ENCODE measurements at places on chromosomes 1 and 21.
A peak's percentile ranks its signal among the peaks of the same experiment; 100 is the strongest.

- H3K27ac ChIP-seq, result no peak overlapping the region
- H3K4me3 ChIP-seq, result no peak overlapping the region
- no peaks in the 10 kb centered on the region for H3K4me1 ChIP-seq
- no peak for DNase-seq
- H3K27me3 ChIP-seq, result no peaks in the 10 kb centered on the region
Observed at GRCh38 chr1:232675260-232675659, 45.3 kb upstream of the SIPA1L2 start.

DNA sequence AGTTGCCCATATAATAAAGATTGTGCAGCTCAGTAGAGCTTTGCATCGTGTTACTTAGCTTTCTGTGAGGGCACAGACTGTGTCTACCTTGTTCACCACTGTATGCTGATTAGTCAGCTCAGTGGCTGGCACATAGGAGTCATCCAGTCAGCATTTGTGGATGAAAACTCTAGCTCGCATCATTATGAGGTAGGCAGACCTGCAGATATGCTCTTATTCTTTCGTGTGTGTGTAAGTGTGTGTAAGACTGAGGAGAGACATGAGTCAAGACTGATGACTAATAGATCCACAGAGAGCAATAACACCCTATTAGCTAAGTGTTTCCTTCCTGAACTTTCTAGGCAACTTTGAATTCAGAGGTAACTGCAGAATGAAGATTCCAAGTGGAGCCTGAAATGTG is 17.1 kb downstream of the TTF2 start:
- DNase-seq, result no peak
- H3K4me1 ChIP-seq, result 0 out of 2 replicates have a peak, but pooled peaks cover 6% of the 10 kb centered on the region
- H3K27ac ChIP-seq, result peak overlapping the region; percentile 66

DNA sequence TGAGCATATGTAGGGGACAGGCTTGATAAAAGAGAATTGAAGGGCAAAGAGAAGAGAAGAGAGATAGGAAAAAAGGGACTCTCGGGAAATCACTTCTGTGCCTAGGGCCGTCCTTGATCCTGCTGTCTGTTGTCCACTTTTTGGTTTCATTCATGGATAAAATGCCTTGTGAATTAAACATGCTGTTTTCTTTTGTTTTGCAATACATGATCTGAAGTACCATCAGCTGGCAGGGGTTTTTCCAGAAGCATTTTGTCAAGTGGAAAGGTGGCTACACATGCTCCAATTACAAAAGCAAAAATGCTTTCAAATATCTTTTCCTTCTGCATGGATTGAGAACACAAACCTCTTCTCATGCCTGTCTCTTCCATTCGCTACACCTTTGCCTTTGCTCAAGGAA is 361.7 kb downstream of the PDE4B start:
- H3K36me3 ChIP-seq, result no peaks in the 10 kb centered on the region
- no peak overlapping the region for H3K4me3 ChIP-seq
- no peaks in the 10 kb centered on the region for H3K27me3 ChIP-seq

GRCh38 chr1:51784997-51785421 is 93.5 kb downstream of the NRDC start:
- no peak overlapping the region for H3K4me3 ChIP-seq
- H3K27ac ChIP-seq, result no peak overlapping the region
- peaks cover 87% of the 10 kb centered on the region for H3K36me3 ChIP-seq
- no peaks in the 10 kb centered on the region for H3K4me1 ChIP-seq
- DNase-seq, result no peak

DNA sequence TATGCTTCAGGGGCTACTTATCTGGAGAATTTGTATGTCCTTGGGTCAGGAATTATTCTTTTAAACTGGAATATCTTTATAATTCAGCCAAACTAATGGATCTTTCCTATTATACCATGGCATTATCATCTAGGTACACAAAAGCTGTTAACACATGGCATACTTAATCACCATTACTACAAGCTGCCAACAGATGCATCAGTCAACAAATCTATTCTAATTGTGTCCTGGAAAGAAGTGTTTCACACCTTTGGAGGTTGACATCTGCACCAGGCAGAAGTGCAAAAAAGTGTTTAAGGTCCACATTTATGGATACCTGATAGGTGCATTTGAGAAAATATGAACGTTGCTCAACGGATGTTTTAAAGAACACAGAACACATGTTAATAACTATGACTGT is 470.2 kb upstream of the ADGRL2 start:
- DNase-seq, result no peak
- no peak overlapping the region for H3K27ac ChIP-seq
- H3K4me3 ChIP-seq, result no peak overlapping the region
- no peaks in the 10 kb centered on the region for H3K36me3 ChIP-seq

DNA sequence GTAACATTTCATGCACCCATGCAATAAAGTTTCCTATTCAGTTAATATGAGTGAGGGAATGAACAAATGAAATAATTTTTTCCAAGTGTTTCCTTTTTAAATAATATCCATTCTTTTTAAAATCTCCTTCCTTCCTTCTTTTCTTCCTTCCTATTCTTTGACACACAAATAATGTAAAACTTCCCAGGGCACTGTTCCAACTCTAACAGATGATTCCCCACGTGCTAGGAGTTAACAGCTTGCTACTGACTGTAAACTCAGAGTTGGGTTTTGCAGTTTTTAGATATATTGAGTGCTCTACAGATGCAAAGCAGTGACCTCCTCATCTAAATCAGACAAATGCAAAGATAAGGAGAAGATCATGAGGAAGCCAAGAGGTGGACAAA is 54.0 kb upstream of the POU2F1 start:
- H3K36me3 ChIP-seq, result no peaks in the 10 kb centered on the region
- no peak overlapping the region for H3K4me3 ChIP-seq
- peaks cover 5% of the 10 kb centered on the region for H3K4me1 ChIP-seq
- no peak overlapping the region for H3K27ac ChIP-seq
- DNase-seq, result no peak

GRCh38 chr21:18235545-18235944 is 9.1 kb upstream of the CHODL start:
- no peaks in the 10 kb centered on the region for H3K4me1 ChIP-seq
- no peaks in the 10 kb centered on the region for H3K36me3 ChIP-seq
- DNase-seq, result no peak
- no peaks in the 10 kb centered on the region for H3K27me3 ChIP-seq
- no peak overlapping the region for H3K4me3 ChIP-seq
- no peak overlapping the region for H3K27ac ChIP-seq

- H3K27ac ChIP-seq, result peak overlapping the region; percentile 45
- H3K27me3 ChIP-seq, result no peaks in the 10 kb centered on the region
- no peak for DNase-seq
- H3K4me3 ChIP-seq, result no peak overlapping the region
- peaks cover 10% of the 10 kb centered on the region for H3K36me3 ChIP-seq
Observed at GRCh38 chr1:206693592-206693991, 8.9 kb downstream of the MAPKAPK2 start.

GRCh38 chr1:3902571-3903091 is 2.6 kb upstream of the C1orf174 start:
- H3K4me3 ChIP-seq, result no peak overlapping the region
- H3K4me1 ChIP-seq, result peaks cover 18% of the 10 kb centered on the region
- H3K27me3 ChIP-seq, result no peaks in the 10 kb centered on the region
- no peak overlapping the region for H3K27ac ChIP-seq

DNA sequence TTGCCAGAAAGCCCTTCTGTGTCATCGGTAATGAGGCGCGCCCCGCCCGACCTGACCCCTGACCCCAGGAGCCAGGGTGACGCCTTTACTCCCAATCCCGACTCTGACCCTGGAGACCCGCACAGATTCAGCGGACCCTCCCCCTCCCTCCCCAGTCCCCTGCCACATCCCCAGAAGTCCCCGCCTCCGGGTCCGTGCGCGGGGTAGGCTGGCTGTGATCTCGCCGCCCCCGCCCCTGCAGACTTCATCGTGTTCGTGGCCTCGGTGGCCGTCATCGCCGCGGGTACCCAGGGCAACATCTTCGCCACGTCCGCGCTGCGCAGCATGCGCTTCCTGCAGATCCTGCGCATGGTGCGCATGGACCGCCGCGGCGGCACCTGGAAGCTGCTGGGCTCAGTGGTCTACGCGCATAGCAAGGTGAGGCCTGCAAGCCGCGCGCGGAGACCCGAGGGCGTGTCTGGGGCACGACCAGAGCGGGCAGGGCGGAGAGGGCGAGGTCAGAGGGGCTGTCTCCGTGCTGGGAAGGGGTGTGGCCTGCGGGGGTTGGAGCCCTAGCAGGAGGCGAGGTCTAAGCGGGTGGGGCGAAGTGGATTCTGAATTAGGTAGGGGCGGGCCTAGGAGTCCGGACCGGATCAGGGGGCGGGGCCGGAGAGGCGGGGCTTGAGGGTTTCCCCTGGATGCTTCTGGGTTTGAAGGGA is 34.8 kb downstream of the KCNQ4 start:
- no peaks in the 10 kb centered on the region for H3K4me1 ChIP-seq
- H3K4me3 ChIP-seq, result no peak overlapping the region
- no peak for DNase-seq
- no peak overlapping the region for H3K27ac ChIP-seq
- H3K36me3 ChIP-seq, result no peaks in the 10 kb centered on the region

- H3K27ac ChIP-seq, result no peak overlapping the region
- H3K4me1 ChIP-seq, result peaks cover 12% of the 10 kb centered on the region
- H3K27me3 ChIP-seq, result no peaks in the 10 kb centered on the region
- no peak for DNase-seq
- H3K36me3 ChIP-seq, result peaks cover 2% of the 10 kb centered on the region
Observed at GRCh38 chr1:198199105-198199504, 42.3 kb downstream of the NEK7 start.

DNA sequence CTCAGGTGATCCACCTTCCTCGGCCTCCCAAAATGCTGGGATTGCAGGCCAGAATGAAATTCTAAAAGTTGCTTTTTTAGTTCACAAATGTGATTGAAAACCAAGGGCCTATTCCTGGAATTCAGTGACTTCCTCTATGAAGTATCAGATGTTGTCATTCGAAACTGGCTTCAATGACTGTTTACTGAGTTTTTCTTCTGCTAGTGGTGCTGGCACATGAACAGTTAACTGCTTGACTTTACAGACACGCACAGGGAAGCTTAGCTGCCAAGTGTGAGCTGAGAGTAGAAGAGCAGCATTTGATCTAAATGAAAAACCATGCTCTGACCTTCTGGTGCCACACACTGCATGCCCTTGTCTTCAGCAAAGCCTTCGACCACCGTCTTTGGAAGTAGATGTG is 32.8 kb upstream of the AJAP1 start:
- no peaks in the 10 kb centered on the region for H3K36me3 ChIP-seq
- H3K4me1 ChIP-seq, result no peaks in the 10 kb centered on the region
- no peak for DNase-seq
- H3K27ac ChIP-seq, result no peak overlapping the region

GRCh38 chr1:19460535-19461219 is 24.7 kb downstream of the CAPZB start:
- no peak overlapping the region for H3K4me3 ChIP-seq
- H3K36me3 ChIP-seq, result peaks cover 7% of the 10 kb centered on the region
- no peaks in the 10 kb centered on the region for H3K27me3 ChIP-seq
- DNase-seq, result no peak

- H3K4me3 ChIP-seq, result no peak overlapping the region
- no peak for DNase-seq
- no peaks in the 10 kb centered on the region for H3K4me1 ChIP-seq
Observed at GRCh38 chr1:234458352-234459017, 20.5 kb downstream of the TARBP1 start.

- H3K4me1 ChIP-seq, result peaks cover 10% of the 10 kb centered on the region
- H3K36me3 ChIP-seq, result peaks cover 37% of the 10 kb centered on the region
- H3K27me3 ChIP-seq, result no peaks in the 10 kb centered on the region
- no peak overlapping the region for H3K4me3 ChIP-seq
Observed at GRCh38 chr1:116382857-116383483, 9.9 kb downstream of the ATP1A1 start.

GRCh38 chr21:44510508-44511218 is 29.3 kb downstream of the KRTAP10-1 start:
- no peak overlapping the region for H3K4me3 ChIP-seq
- peak; percentile 83 for DNase-seq
- H3K4me1 ChIP-seq, result no peaks in the 10 kb centered on the region
- H3K27ac ChIP-seq, result no peak overlapping the region

- no peak overlapping the region for H3K27ac ChIP-seq
- H3K36me3 ChIP-seq, result peaks cover 6% of the 10 kb centered on the region
- H3K4me3 ChIP-seq, result no peak overlapping the region
- no peak for DNase-seq
Observed at GRCh38 chr1:213110349-213111300, 59.6 kb downstream of the RPS6KC1 start.

- H3K27ac ChIP-seq, result no peak overlapping the region
- H3K36me3 ChIP-seq, result no peaks in the 10 kb centered on the region
- H3K4me1 ChIP-seq, result no peaks in the 10 kb centered on the region
- H3K27me3 ChIP-seq, result no peaks in the 10 kb centered on the region
- H3K4me3 ChIP-seq, result no peak overlapping the region
Observed at GRCh38 chr1:116451702-116452101, 78.7 kb downstream of the ATP1A1 start.

DNA sequence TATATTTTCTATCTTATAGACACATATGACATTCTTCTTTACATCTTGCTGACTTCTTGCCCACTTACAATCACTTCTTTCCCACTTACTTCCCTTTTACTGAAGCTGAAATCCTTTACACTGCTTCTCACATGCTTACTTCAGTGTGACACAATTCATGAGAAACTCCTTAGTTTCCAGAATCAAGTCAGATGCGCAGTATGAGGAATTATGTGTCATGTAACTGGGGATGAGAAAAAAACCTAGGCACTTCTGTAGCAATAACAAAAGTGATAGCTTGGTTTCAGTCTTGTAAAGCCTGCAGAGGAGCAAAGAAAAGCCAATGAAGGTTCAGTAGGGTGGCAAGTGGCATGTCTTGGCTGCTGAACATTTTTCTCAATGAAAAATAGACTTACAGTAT is 566.2 kb upstream of the RGS18 start:
- H3K27me3 ChIP-seq, result no peaks in the 10 kb centered on the region
- no peak for DNase-seq
- no peak overlapping the region for H3K27ac ChIP-seq
- no peaks in the 10 kb centered on the region for H3K4me1 ChIP-seq

DNA sequence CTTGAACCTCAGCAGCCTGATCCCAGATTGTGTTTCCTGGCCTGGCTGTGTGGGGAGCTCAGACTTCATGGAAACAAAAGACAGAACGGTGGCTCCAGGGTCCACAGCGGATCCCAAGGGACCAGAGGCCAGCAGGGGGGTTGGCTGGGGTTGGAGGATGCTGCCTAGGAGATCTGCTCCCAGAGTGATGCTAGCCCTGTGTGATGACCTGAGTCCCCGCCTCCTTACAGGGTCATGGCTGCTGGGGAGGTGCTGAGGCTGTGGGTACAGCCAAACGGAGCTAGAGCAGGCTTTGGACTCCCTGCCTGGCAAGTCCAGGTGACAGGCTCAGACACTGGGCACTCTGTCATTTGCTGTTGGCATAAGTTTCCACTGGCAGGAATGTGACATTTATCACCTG is 11.5 kb upstream of the RUNX3 start:
- H3K4me3 ChIP-seq, result no peak overlapping the region
- H3K4me1 ChIP-seq, result no peaks in the 10 kb centered on the region
- H3K36me3 ChIP-seq, result no peaks in the 10 kb centered on the region
- no peaks in the 10 kb centered on the region for H3K27me3 ChIP-seq
- H3K27ac ChIP-seq, result no peak overlapping the region

- no peak for DNase-seq
- H3K27ac ChIP-seq, result no peak overlapping the region
- no peaks in the 10 kb centered on the region for H3K27me3 ChIP-seq
- H3K4me1 ChIP-seq, result peaks cover 5% of the 10 kb centered on the region
- peaks cover 9% of the 10 kb centered on the region for H3K36me3 ChIP-seq
Observed at GRCh38 chr1:12580054-12580887, 37.7 kb downstream of the DHRS3 start.

Measured in SK-N-SH (cell line).